ENCODE measurements at places on chromosomes 2 and 18.

DNA sequence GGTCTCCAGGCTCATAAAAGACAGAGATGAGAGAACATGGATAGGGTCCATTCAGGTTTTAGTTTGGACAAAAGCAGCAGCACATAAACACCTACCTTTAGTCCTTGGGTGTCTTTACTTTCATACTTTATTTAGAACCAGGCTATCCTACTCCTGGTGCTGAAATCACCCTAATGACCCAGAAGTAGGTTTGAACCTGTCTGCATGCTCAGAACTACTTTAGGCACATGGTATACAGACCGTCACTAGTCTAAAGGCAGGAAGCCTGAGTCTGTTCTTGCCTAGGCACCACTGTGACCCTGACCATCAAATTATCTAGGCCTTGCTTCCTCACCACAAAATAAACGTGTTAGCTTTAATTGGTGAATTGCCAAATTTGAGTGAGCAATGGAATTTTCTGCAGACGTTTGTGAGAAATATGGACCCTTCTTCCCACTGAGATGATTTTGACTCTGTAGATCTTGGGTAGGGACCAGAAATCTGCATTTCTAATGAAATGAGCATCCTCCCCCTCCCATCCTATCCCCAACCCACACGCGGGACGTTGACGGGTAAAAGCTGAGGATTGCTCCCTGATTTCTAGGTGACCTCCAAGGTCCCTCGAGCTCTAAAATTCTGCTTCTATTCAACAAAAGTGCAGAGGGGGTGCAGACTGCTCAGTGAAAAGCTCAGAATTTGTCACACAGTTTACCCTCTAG, 75.1 kb downstream of the PLEKHM3 start:
- no peak for DNase-seq

DNA sequence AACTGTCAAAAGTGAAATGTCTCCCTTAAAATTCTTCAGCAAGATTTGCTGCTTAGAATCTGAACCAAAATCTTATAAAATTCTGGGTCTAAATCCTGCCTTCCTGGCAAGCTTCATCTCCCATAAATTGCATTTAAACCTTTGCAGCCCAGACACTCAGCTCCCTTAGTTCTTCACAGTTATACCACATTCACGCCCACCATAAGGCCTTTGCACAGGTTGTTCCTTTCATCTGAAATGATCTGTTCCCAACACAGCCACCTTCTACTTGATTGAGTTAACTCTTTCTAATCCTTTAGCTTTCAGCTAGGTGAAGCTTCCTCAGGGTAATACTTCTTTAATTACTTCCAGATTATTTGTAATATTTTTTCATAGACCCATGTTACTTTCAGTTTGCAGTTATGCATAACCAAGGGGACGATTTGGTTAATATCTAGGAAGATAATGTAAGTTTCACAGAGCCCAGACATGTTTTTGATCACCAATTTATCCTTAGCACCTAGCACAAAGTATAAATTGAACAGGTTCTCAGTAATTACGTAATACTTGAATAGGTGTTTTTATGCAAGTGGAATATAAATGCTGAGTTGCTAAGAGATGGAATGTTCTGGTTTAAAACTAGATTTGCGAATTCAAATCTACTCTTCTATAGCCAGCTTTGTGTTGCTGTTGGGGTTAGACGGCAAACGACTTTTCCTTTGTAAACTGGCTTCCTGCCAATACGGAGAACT, 779.7 kb upstream of the PKDCC start:
- no peak for DNase-seq

DNA sequence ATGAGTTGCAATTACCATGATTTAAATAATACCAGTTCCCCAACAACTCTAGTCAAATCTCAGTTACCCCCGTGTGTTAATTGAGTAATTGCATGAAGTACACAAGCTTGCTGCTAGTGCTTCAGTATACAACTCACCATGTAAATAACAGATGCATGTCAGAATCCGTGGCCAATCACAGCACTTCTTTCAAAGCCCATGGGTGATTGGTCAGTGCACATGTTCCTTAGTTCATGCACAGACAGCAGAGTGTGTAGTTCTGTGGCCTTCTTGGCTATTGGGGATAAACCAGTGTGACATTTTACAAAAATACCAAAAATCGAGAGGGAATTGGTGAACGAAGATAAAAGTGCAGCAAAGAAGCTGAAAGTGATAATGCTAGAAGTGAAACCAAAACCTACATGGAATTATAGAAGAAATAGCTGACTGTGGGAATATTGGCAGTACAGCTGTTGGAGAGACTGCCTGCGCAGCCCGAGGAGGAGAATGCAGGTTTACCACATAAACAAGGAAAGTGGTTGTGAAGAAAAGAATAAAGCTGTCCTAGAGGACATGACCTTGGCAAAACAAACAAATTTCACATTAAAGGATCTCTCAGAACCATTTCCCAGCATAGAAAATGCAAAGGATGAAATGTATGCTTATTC, 59.4 kb downstream of the NEDD4L start:
- DNase-seq, result no peak

GRCh38 chr2:223727562-223727961, 109.8 kb downstream of the AP1S3 start:
- peak; percentile 78 for DNase-seq

DNA sequence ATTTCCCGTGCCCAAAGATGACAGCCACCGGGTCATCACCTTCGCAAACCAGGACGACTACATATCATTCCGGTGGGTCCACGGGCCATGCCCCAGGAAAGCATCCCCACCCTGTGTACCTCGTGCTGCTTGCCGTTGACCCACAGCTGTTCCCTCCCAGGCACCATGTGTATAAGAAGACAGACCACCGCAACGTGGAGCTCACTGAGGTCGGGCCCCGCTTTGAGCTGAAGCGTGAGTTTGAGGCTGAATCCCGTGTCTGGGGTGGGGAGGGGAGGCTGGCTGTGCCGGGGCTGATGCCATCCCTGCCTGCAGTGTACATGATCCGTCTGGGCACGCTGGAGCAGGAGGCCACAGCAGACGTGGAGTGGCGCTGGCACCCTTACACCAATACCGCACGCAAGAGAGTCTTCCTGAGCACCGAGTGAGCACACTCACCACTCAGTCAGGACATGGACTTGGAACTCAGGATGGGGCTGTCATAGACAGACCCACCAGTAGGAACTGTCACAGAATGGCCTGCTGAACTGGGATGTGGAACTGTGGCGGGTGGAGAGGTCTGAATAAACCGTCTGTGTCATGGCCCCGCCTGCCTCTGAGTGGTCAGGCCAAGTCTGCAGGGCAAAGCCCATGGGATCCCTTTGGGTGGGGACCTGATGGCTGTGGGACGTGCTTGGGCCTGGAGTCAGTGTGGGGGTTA, 3.5 kb downstream of the IMP4 start:
- DNase-seq, result no peak

DNA sequence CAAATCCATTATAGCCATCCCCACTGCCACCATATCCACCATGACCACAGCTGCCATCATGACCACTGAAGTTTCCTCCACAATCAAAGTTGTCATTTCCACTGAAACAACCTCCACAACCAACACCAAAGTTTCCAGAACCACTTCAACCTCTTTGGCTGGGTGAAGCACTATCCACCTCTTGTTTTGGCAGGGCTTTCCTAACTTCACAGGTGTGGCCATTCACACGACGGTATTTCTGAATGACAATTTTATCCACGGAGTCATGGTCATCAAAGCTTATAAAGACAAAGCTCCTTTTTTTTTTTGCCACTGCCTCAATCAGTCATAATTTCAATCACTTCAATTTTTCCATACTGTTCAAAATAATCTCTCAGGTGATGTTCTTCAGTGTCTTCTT, 89.8 kb upstream of the UGP2 start:
- DNase-seq, result no peak

- DNase-seq, result no peak
Measured at GRCh38 chr2:22855761-22856184, 529.2 kb upstream of the KLHL29 start.

GRCh38 chr2:111626037-111626864, 257.7 kb downstream of the ANAPC1 start:
- no peak for DNase-seq

- peak; percentile 36 for DNase-seq
Measured at GRCh38 chr18:11741505-11742145, 52.6 kb downstream of the GNAL start.

DNA sequence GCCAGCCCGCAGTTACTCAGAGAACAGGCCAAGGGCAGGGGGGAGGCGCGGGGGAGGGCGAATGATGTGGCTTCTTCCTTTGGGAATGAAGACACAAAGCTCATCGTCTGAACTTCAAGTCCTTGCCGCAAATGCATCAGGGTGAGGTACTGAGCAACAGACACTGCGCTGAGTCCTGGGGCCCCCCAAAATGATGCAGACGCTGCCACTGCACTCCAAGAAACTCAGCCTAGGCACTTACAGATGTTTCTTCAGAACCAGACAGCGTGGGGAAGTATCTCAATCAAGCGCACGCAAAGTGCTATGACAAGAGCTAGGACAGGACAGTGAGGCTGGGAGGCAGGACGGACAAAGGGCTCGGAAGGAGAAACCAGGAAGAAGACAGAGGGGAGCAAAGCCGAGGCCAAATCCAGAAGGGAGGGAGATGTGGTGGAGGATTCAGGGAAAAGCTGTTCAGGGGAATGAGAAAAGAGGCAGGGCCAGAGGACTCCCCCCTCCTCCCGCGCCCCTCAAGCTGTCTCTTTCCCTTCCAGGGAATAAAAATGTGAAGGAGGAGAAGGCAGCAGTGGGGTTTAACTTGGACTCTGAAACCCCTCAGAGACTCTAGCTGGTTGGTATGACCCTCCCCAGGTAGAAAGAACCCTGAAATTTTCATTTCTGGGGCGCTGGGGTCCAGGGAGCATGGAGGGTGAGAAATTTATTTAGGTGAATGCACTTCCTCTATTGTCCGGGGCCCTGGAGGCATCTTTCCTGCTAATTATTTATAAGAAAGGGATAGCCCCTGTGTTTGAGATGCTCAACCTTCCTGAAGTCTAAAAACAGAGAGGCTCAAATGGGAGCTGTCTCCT, 34.9 kb downstream of the CIB4 start:
- no peak for DNase-seq

DNA sequence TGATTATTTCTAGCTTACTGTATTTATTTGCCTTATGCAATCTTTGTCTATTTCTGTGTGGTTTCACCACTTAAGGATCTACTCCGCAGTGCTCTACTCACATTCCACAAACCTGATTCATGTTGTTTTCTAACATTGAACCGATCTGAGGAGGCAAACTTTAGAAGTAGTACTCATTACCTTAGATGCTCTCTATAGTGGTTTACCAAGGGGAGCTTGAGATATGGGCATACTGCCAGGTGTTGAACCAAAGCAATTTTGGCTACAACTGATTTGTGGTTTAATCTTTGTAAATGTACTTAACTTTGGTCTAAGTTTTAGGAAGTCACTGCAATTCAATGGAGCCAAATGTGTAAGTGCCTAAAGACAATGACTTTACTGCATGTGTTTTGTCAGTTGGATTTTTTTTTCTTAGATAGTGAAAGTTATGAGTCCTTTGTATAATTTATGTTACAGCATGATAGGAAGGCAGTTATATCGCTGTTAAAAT, 50.1 kb downstream of the MAP2 start:
- DNase-seq, result peak; percentile 67

DNA sequence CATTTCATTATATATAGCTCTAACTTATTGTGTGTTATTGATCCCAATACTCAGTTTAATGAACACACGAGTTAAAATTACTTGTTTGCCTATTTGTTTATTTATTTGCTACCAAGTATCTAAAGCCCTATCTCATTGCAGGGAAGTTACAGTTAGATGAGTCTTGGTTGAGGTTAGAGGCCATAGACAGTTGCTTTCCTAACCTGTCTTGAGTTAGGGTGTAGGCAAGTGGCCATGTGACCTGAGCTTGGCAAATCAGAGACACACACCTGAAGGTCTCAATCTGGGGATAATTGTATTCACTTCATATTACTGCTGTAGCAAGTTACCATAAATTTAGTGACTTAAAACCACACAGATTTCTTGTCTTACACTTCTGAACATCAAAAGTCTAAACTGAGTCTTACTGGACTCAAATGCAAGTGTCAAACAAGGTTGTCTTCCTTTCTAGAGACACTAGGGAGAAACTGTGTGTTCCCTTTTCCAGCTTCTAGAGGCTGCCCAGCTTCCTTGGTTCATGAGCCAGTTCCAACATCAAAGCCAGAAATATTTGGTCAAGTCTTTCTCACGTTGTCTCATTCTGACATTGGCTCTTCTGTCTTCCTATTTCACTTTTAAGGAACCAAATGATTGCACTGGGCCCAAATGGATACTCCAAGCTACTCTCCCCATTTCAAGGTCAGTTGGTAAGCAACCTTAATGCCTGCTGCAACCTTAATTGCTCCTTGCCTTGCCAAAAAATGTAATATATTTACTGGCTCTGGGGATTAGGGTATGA, 39.7 kb downstream of the COL3A1 start:
- DNase-seq, result no peak

DNA sequence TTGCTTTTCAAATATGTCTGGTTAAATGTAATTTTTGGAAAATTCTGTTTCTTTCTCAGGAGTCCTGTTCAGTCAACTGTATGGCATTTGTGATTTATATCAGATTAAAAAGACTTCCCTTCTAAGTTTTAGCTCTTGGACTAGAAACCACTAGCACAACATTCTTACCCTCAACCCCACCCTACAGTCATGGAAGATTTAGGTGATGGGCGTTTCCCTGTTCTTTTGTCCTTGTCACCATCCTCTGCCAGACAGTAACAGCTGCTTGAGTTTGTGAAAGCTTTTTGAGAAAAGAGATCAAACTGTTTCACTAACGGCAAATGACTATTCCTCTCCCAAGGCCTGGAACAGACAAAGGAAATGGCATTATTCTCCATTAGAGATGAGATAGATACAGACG, 31.8 kb downstream of the SERPINB5 start:
- DNase-seq, result no peak

- DNase-seq, result no peak
Measured at GRCh38 chr2:30325600-30326328, 94.4 kb downstream of the LBH start.

- no peak for DNase-seq
Measured at GRCh38 chr2:26911911-26912861, 58.3 kb upstream of the MAPRE3 start.

- no peak for DNase-seq
Measured at GRCh38 chr2:240997141-240997855, 1.1 kb upstream of the SNED1 start.
